ENCODE measurements at places on chromosomes 3 and 15.

GRCh38 chr3:89490129-89490528 lies 382.7 kb downstream of the EPHA3 start:
- DNase-seq, result no peak

- DNase-seq, result no peak
Observed at GRCh38 chr3:14789640-14790285, 29.0 kb upstream of the FGD5 start.

DNA sequence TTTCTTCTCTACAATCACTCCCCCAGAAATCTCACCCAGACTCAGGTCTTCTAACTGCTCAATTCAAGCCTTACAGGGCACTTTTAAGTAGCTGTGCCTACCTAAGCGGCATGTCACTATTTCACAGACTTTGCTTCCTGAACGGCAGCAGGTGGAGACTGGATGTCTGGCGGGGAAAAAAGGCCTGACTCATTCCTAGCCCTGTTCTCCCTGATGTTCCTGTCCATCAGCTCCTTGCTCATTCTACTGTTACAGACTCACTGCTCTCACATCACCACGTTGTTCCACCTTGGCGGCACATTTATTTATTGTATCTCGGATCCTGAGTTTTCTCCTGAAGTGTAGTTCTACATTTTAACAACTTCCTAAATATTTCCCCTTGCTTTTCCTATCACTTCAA lies 52.6 kb upstream of the ATP11B start:
- no peak for DNase-seq

DNA sequence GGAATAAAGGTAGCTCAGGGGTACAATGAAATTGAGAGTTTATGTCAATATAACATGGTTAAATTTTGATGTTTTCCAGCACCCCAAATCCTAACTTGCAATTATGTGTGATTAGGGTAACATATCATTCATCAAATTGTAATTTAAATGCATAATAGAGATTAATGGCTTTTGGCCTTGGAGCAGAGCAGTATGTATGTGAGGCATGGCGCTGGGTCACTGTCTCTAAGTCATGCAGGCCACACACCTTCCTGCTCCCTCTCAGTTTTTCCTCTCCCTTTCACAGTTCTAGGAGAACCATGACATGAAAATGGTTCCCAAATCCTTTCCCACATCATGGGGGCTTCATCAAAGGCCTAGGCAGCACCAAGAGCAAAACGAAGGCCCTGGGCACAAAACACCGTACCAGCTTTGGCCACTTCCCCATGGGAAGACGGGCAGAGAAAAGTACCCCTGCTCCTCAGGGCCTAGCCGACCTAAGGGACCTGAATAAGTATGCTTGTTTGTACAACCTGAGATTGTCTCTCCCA lies 3.9 kb upstream of the SRP14 start:
- no peak for DNase-seq

GRCh38 chr3:80190051-80190450 lies 422.3 kb upstream of the ROBO1 start:
- DNase-seq, result no peak

DNA sequence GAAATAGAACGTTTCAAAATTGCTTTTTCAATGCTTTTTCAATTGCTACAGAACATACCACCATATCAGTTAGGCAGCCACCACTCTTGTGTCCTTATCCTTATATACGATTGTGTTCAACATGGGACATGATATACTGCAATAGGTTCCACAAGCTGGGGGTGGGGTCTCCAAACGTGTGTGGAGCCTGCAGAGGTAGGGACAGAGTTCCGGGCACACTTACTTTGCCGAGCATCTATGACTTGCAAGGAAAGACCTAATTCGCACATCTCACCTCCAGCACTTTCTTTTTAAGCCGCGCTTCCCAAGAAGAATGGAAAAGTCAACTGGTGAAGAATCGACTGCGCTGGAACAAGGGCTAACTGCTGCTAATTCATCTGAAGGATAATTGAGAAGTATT lies 39.6 kb upstream of the SFMBT1 start:
- no peak for DNase-seq

DNA sequence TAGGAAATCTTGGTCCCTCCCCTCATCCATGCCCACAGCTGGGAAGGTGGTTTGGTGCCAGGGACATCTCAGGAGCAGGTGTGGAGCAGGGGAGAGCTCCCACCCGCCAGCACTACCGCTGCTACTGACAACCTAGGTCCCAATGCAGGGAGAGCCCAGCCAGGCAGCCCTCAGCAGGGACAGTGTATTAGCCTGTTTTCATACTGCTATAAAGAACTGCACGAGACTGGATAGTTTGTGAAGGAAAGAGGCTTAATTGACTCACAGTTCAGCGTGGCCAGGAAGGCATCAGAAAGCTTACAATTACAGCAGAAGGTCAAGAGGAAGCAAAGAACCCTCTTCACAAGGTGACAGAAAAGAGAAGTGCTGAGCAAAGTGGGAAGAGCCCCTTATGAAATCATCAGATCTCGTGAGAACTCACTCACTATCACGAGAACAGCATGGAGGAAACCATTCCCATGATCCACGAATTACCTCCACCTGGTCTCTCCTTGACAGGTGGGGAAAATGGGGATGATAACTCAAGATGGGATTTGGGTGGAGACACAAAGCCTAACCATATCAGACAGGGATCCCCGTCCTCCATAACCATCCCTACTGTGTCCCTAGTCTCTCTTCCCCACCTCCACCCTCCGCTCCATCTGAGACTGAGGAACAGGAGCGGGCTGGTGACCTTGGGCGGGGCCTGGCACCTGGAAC lies 218.6 kb downstream of the TBC1D2B start:
- no peak for DNase-seq

DNA sequence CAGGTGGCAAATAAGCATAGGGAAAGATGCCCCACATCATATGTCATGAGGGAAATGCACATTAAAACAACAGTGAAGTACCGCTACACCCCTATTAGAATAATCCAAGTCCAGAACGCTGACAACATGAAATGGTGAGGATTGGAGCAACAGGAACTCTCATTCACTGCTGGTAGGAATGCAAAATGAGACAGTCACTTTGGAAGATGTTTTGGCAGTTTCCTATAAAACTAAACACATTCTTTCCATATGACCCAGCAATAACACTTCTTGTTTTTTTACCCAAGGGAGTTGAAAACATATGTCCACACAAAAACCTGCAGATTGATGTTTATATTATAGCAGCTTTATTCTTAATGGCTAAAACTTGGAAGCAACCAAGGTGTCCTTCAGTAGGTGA lies 116.4 kb upstream of the TOPAZ1 start:
- no peak for DNase-seq

DNA sequence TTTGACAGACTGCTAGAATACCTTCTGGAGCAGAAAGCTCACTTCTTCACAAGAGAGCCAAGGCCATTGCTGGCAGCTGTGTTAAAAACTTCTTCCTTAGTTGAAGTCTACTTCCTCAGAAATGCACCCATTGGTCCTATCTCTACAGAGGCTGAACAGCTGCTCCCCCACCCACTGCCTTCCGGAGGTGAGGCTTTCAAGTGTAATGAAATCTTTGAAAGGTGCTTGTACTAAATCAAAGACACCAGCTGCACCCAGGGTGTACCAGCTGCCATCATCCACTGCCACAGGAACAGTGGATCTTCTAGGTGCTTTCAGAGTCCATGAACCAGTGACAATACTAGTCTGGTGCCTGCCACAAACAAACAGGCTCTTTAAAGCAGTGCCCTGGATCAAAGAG lies 26.4 kb upstream of the HERC1 start:
- DNase-seq, result no peak
